ENCODE measurements at places on chromosomes 2 and 18. TPM values are rescaled to one million over a fixed set of nuclear protein-coding genes. Genes with fewer than 3 reads are reported as not detected.

Gene TMEM200C
- under 0.01 TPM for total RNA-seq

Gene GLI2
- 0.26 TPM for total RNA-seq

Gene CRYGC
- total RNA-seq: not detected

Gene AFF3
- not detected for total RNA-seq

Gene EVX2
- total RNA-seq: not detected

Gene TGOLN2
- total RNA-seq: 34.5 TPM

Gene ACVR1C
- 0.26 TPM for total RNA-seq

Gene TUBB8B
- total RNA-seq: not detected

Gene SNORC
- total RNA-seq: 0.53 TPM

Gene MEP1B
- not detected for total RNA-seq

Gene FBXO48
- total RNA-seq: 0.26 TPM

Gene VWA3B
- not detected for total RNA-seq

Gene FSHR
- not detected for total RNA-seq

Gene EIPR1
- 44.5 TPM for total RNA-seq

Gene ADCY3
- 36.0 TPM for total RNA-seq

Gene NUP35
- 5.5 TPM for total RNA-seq

Gene IL1RN
- 71.9 TPM for total RNA-seq

Gene ZBTB7C
- total RNA-seq: under 0.01 TPM

Gene GBX2
- not detected for total RNA-seq

Gene TUBA4B
- not detected for total RNA-seq

Gene MALL
- 33.7 TPM for total RNA-seq

Gene STARD6
- not detected for total RNA-seq

Gene CXCR2
- total RNA-seq: not detected

Gene CFAP65
- not detected for total RNA-seq

Gene ALKAL2
- total RNA-seq: not detected

Gene CROCC2
- total RNA-seq: 0.26 TPM

Gene CPLX4
- not detected for total RNA-seq

Gene KCNIP3
- total RNA-seq: under 0.01 TPM

Gene TBR1
- total RNA-seq: under 0.01 TPM

Gene CACNB4
- total RNA-seq: 0.53 TPM

Gene GULP1
- 39.2 TPM for total RNA-seq

Gene LAMA3
- total RNA-seq: 381 TPM

Gene EFR3B
- total RNA-seq: 0.13 TPM

Gene TUBA3E
- not detected for total RNA-seq

Gene TMEM178A
- total RNA-seq: 0.51 TPM

Gene TEKT4
- not detected for total RNA-seq

Gene ID2
- total RNA-seq: 11.6 TPM

Gene ZNF892
- 5.8 TPM for total RNA-seq

Gene CNTNAP5
- total RNA-seq: not detected

Gene KCNE4
- 0.26 TPM for total RNA-seq

Gene STPG4
- under 0.01 TPM for total RNA-seq

Gene USP40
- 27.0 TPM for total RNA-seq

Gene LRP2
- total RNA-seq: not detected

Gene KCNK3
- not detected for total RNA-seq

Gene CARF
- total RNA-seq: 2.4 TPM

Gene FAM237A
- not detected for total RNA-seq

Gene CCBE1
- 1.6 TPM for total RNA-seq

Gene SPIRE1
- total RNA-seq: 125 TPM

Gene MC5R
- total RNA-seq: not detected

Gene TNFRSF11A
- total RNA-seq: under 0.01 TPM

Gene CXCR1
- total RNA-seq: not detected

All from bronchial epithelial cell (primary cell).